Mesendoderm (in vitro differentiated cells): ENCODE measurements at places on chromosomes 11 and 22.
A peak's percentile ranks its signal among the peaks of the same experiment; 100 is the strongest.

GRCh38 chr11:30192620-30193019 is 38.2 kb upstream of the FSHB start:
- DNase-seq: no peak

GRCh38 chr11:4072668-4073285 is 21.8 kb upstream of the RRM1 start:
- DNase-seq: peak; percentile 85

- DNase-seq: no peak
Observed at GRCh38 chr11:74269161-74269811, 42.2 kb downstream of the P4HA3 start.

GRCh38 chr11:88569342-88569741 is 231.8 kb upstream of the CTSC start:
- no peak for DNase-seq

DNA sequence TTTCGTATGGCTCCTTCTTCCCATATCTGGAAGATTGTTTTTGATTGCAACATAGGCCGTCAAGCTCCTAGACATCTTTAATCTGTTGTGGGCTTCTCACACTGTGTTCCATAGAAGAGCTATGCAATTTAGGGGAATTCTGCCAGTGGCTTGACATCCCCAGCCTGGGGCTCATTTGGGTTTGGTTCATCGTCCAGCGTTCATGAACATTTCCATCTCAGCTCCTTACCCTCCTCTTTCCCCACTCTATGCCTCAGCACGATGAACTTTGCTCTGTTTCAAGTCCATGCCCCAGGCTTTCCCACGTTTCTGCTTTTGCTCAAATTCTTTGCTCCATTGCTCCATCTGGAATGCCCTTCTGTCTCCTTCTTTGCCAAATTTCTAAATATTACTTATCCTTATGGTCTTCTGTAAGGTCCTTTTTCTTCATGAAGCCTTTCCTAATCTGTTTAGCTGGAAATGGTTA is 26.1 kb upstream of the CLMP start:
- no peak for DNase-seq
